ENCODE measurements at places on chromosomes 2 and 18.

GRCh38 chr2:228559774-228560415 lies 378.4 kb upstream of the SPHKAP start:
- no peak for DNase-seq

DNA sequence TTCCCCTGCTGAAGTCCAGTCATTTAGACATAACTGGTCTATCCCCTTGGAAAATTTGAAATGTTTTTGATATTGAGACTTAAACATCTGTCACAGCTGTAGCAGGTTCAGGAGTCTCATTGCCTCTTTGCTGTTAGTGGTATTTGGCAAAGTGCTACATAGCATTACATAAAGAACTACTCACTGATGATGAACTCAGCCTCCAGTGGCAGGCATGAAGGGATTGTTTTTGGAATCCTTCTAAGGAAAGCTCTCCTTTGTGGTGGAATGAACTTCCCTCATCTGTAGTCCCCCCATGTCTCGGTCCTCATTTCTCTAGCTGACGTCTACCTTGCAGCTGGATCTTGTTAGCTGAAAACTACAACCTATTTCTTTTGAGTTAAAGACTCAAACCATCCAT lies 111.6 kb downstream of the TACR1 start:
- no peak for DNase-seq

DNA sequence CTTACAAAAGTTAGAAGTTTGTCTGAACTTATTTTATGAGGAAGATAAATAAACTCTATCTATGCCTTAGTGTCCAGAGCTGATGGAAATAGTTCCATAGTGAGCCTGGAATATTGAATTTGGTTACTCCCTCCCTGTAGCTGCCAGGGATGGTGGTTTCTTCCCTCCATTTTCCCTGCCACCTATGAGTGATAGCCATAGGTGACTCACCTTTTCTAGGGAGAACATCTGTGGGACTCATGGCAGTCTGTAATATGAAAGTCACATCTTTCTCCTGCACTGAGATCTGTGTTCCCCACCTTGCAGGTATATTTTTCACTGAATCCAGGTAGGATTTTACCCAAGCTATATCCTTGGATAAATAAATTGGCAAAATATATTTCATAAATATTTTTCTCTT lies 148.8 kb downstream of the TPGS2 start:
- no peak for DNase-seq

GRCh38 chr2:37389989-37390765 lies 45.7 kb downstream of the QPCT start:
- peak; percentile 76 for DNase-seq
